Stimulated activated CD4-positive, alpha-beta T cell treated with anti-CD3 and anti-CD28 coated beads, TNF-alpha, amount 100 ng/mL, for 48 hours (primary cell): ENCODE measurements at places on chromosomes 7 and 10.

DNA sequence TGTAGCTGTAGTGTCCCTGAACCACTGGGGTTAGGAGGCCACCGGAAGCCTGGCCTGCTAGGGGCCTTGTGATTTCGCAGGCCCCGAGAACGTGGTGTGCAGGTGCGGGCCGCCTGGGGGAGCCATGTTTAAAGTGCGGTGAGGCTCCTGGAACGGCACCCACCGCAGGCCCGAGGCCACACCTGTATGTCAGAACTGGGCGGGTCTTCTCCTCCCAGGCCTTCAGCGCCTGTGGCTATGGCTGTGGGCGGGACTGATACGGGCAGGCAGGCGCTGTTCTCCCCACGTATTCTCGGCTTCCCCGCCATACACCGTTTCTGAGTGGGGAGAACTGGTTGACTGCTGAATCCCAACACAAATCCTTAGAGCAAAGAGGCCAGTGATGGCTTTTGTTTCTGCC lies 74.8 kb downstream of the DNAJB6 start:
- peak; percentile 29 for DNase-seq

DNA sequence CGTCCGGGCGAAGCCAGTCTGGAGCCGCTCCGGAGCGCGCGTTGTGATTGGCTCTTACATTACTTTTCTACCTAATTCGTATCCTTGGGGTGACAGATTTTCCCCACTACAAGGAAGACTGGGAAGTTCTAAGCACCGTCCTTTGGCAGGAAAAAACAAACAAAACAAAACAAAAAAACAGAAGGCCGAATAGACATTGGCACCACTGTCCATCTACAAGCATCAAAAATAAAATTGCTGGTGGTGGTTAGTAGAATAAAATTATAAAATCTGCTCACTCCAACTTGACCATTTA lies 651 bp upstream of the SKAP2 start:
- no peak for DNase-seq

DNA sequence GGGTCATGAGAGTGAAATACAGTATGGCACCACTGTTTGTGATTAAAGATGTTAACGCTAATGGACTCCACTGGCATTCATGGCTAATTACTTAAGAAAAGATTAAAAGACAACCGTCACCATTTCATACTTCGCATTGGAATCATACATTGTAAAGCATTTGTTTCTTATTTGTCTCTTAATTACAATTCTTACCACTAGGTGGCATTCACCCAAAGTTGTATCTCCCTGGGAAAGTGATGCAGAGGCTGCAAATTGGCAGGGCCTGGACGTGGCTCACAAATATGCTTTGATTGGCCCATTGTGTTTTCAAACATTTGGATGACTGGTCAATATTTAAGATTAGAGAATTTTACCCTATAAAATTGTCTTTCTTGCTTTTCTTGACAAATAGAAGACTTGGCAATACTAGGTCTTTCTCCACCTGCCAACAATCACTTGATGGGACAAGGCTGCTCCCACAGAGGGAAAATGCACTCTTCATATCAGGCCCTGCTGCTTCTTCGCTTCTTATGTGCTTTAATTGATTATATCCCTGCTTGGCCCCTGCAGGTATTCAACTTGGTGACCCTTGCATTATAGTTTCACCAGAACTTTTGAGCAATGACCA lies 72.1 kb upstream of the STARD3NL start:
- DNase-seq: no peak

- DNase-seq: no peak
Observed at GRCh38 chr7:45068236-45069023, 20.3 kb downstream of the NACAD start.

DNA sequence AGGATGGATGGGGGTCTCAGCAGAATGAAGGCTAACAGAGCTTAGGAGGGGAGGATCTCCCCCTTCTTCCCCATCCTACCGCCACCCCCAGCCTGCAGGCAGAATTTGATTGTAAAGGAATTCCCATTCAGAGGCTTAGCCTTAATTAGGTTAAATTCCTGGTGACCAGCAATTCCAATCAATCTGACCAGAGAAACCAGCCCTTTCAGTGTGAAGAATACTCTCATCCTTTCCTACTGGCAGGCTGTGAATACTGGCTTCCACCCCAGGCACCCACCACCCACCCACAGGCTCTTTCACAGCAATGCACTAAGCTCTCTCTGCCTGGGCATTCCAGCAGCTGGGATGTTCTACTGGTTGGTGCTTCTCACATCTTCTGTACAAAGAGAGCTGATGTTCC lies 137.9 kb upstream of the LYZL1 start:
- no peak for DNase-seq

- DNase-seq: no peak
Observed at GRCh38 chr10:124989526-124989925, 47.6 kb downstream of the ZRANB1 start.

- DNase-seq: no peak
Observed at GRCh38 chr10:7551950-7552716, 114.6 kb downstream of the ITIH5 start.

DNA sequence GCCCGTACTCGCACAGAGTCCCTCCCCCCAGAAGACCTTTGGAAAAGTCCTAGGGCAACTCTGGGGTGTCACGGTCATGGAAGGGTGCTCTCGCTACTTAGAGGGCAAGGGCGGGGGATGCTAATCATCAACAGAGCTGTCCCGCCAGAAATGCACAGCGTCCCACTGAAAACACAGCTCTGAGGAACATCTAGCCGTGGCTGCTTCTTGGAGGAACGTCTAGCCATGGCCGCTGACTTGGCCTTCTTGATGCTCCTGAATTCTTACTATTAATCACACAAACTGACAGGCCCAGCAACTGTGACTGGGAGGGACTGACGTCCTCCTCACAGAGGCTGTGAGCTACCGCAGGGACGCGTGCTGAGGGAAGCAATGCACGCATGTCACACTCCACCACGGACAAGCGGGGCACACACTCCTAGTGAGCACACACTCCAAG lies 1.7 kb downstream of the TUBGCP2 start:
- DNase-seq: no peak

GRCh38 chr7:142720172-142720773 lies 29.0 kb upstream of the PRSS1 start:
- no peak for DNase-seq

DNA sequence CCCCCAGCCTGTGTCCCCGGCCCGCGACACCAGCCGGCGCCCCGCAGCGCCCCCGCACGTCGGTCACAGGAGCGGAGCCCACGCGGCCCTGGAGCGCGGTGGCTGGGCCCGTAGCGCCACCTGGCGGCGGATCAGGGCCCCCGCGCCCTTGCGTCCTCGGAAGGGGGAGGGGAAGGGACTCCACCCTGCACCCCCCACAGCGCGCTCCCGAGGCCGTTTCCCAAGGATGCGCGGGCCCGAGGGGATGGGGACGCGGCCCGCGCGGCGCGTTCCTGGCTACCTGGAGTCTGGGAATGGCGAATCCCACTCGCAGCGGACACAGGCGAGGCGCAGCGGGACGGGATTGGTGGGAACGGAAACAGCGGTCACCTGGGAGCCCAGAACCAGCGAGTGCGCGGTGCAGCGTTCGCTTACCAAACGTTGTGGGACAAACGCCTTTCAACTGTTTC lies 23.8 kb upstream of the MKI67 start:
- DNase-seq: peak; percentile 72

DNA sequence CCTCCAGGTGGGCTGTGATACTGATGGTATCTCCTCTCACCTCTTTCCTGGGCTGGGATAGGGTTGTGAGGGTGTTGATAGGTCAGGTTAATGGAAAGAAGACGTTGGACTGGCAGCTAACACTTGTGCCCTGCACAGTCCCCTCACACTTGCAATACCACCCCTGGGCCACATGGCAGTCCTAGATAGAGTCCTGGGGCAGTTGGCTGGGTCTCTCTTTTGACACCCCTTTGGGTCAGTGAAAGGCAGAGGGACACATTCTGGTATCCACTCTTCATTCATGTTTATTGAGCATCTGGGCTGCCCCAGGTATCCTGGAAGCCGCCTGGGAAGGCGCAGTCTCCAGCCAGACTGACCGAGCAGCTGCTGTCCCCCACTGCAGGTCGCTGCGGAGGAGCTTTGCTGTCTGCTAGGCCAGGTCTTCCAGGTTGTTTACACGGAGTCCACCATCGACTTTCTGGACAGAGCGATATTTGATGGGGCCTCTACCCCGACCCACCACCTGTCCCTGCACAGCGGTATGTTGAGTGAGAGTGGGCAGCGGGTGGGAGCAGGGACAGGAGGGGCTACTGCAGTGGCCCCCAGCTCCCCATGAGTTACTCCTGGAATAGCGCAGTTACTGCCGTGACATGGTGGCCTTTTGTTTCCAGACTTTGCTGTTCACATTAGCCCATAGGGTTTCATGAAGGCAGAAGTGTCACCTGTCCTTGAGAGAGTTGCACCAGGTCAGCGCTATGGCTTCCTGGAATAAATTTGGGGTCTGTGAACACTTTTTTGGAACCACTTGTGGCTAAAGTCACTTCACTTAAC lies 19.1 kb downstream of the NACAD start:
- DNase-seq: no peak

DNA sequence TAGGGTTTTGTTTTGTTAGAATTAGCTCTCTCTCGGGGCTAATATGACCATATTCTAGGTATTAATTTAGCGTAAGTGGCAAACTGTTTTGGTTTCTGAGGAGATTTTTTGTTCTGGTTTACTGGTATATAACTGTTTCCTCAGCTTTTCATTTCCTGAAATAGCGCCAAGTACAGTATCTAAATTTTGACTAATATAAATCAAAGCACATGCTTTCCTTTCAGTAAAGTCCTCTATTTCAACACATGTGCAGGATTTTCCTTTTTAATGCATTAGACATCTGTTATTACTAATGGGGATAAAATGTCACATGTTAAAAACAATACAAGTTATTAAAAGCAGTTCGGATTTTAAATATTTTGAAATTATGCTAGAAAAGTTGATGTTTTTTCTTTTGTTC lies 11.3 kb downstream of the FERD3L start:
- no peak for DNase-seq

- no peak for DNase-seq
Observed at GRCh38 chr10:82982110-82982608, 1107.2 kb downstream of the NRG3 start.

DNA sequence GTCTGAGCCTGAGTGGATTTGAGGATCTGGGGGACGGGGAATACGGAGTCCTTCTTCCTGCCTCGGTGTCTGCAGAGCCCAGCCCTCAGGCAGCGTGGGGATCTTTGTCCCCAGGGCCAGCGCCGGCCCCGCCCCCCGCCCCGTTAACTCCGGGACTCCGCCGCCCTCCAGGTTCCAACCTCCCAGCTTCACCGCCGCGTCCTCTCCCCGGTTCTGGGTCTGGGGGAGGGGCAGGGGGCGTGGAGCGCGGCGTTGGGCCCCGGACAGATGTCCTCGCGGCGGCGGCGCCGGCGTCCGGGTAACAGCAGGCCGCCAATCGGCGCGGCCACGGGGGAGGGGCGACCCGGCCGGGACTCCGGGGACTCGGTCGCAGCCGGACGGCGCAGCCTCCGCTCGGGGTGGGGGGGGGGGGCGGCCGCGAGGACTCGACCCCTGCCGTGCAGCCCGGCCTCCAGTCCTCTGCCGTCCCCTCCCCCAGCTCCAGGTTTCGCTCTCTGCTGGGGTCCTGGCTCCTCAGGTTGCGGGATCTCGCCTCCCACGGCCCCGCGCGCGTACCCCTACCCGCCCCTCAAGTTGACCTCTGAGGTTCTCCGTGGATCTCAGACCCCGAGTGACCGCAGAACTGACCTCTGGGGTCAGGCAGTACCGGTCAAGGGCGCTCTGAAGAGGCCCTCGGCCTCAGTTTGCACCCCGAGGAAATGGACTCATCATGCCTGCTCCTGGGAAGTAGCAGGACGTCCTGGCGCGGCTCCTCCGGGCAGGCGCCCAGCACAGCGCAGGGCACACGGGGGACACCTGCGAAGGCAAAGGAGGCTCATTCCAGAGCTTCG lies 2.3 kb upstream of the ELFN1 start:
- DNase-seq: no peak

GRCh38 chr7:32507414-32507813 lies 12.1 kb downstream of the AVL9 start:
- DNase-seq: no peak

DNA sequence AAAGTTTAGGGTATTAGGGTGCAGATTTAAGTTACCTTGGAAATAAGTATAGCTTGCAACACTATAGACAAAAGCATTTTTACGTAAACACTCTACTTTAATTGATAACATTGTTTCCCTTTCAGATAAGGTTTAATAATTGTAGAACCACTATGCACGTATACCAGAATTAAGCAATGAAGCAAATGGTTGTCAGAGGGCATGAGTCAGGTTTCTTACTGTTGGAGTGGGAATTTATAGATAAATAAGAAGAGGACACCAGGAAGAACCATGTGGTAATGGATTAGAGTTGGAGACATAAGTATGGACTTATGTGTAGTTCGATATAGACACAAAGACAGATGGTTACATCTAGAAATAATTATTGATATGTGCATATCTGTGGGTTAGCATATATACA lies 355.6 kb downstream of the ETV1 start:
- DNase-seq: no peak

DNA sequence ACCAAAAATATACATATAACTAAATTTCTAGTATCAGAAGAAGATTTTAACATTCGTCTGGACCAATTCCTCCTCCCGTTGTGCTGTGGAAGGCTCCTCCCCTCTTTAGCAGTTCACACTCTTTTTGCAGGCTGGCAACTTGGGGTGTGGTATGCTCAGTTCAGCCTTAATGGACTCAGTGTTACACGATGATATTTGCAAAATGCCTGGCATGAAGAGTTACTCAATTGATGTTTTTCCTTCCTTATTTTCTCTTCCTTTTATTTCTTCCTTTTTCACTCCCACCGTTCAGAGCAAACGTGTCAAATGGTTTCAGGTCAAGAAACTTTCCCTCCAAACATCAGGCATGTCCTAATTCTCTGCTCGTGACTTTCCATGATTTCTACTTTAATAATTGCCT lies 248.3 kb downstream of the PHF14 start:
- no peak for DNase-seq

- no peak for DNase-seq
Observed at GRCh38 chr10:131805696-131806095, 95.1 kb upstream of the PPP2R2D start.

GRCh38 chr10:70575874-70576802 lies 26.4 kb downstream of the PRF1 start:
- no peak for DNase-seq

DNA sequence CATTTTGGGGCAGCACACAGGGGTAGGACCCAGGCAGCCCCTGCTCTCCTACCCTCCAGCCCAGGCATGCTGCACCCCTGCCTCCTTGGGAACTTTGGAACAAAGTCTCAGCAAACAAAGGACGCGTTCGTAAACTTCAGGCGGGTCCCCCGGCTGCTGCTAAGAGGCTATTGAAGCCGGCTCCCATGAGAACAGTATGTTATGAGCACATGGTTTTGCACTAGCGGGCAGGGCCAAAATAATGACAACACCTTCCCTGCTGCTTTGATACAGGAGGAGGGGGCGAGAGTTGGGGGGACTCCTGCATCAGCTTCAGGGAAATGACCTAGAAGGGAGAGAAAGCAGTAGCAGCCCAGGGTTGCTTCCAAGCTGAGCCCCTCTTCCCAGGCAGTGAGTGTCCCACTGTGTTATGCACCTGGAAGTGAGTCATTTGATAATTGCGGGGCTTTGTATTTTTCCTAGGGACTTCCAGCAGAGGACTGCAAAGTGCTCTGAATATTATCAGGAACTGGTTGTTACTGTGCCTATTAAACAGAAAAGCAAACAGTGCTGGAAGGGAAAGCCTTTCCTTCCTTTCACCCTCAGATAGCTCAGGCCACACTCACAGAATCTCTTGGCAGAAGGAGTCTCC lies 6.9 kb downstream of the ITPRIP start:
- DNase-seq: no peak

- DNase-seq: no peak
Observed at GRCh38 chr7:43313628-43314378, 201.4 kb downstream of the HECW1 start.
